ENCODE measurements at places on chromosomes 5 and 9.
A peak's percentile ranks its signal among the peaks of the same experiment; 100 is the strongest.

DNA sequence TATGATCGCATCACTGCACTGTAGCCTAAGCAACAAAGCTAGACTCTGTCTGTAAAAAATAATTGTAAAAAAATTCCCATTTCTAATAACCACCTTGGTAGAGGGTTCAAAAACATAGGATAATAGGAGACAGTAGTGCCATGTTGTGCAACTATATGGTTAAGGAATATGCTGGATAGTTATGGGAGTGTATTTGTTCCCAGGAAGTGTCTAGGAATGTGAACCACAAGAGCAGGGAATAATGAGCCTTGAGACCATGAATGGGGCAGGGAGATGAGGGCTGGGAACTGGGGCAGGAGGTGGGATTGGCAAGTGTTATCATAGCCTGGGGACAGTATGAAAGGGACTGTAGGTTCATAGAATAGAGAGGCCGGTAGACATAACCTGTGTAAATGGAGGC, 50.4 kb downstream of the RUSC2 start:
- DNase-seq = no peak

DNA sequence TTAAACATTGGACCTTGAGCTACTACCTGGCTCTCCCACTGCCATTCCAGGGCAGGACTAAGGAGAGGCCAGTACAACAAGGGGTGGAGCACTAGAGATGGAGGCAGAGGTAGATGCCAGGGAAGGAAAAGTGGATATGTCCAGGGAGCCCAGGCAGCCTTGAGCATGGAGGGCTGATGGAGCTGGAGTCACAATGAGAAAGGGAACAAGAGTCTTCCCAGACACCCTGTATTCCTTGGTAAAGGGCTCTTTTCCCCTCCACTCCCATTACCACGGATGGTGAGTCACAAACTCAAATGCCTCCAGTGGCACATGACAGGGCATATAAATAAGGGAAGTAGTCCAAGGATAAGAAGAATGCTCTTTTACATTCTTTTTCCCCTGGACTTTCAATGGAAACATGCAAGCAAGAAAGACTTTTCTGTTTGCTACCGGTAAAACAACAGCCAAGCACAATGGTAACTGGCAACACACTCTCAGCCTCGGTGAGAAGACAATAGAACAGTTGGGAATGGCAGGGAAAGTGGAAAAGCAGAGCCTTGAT, 16.7 kb downstream of the ERAP1 start:
- no peak for DNase-seq

DNA sequence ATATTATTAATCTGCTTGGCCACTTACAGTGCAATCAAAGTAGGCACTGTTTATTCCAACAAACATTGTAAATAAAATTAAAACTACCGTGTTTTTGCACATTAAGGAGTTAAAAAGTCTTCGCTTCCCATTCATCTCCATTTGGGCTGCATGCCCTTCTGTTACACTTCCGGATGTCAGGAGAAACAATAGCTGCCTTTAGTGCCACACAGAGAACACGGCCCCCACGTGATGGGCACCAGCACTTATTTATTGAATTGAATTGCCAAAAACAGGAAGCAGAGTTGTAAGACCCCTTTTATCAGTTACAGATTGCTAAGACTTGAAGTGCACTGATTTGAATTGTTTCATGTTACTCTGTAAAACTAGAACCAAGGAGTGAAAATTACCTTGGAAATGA, 80.4 kb downstream of the LHFPL2 start:
- DNase-seq = no peak

- no peak for DNase-seq
Observed at GRCh38 chr9:88783711-88784083, 207.6 kb upstream of the S1PR3 start.

DNA sequence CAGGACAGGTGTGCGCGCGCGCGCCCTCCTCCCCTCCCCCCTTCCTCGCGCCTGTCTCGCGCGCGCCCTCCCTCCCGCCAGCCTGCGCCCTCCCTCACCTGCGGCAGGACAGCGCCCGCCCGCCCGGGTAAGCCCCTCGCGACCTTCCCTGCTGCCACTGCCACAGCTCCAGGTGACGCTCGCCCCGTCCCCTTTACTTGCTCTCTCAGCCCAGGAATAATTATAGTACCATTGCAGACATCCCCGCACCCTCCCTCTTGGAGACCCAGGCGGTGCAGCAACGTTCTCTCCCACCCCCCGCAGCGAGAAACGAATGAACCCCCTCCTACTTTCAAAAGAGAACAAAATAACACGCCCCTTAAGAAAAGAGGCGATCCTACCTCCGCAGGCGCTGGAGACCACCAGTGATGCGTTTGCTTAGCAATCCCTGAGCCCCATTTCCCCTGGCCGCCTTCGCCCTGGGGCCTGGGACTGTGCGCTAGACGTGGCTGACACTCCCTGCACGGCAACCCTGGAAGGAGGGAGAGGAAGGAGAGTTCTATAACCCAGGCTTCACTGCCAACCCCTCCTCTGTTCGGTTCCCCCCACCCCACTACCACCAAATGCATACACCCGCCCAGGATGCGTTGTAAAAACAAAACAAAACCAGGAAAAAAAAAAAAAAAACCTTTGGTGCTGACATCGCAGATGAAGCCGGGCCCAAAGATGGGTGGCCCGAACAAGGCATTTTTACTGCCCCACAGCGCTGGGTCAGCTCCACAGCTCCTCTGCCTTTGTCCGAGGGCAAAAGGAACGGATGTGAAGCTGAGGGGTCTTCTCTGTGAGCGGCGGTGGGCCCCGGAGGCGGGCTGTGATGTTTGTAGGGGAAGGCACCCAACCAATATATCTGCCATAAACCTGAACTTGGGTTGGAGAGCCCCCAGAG, 5.6 kb upstream of the PURA start:
- no peak for DNase-seq

- DNase-seq = no peak
Observed at GRCh38 chr5:32207355-32207634, 33.2 kb upstream of the GOLPH3 start.

GRCh38 chr5:92884469-92884868, 696.5 kb downstream of the NR2F1-AS1 start:
- DNase-seq = no peak

GRCh38 chr9:71268871-71269635, 147.6 kb upstream of the TRPM3 start:
- DNase-seq = no peak

GRCh38 chr9:84669288-84670137, at the start of gene NTRK2:
Gene NTRK2 (plus strand): TSS chr9:84669729. CDS start chr9:84670749, 1,020 bp downstream.
- peak; percentile 26 for DNase-seq

DNA sequence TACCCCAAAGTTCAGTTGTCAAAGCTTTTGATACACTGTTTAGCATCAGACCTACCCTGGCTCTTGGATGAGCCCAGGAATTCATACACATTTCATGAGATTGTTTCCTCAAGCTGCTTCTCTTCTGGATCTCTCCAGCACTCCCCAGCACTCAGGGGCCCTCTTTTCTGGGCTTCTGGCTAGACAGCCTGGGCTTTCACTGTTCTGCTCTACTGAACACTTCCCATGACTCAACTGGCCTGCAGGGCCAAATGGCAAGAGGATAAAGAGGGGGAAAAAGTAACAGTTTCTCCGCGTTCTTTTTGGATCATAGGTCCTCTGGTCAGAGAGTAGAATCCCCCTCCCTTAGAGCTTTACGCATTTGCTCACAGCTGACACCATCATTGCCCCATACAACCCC, 20.9 kb upstream of the LURAP1L start:
- DNase-seq = no peak

GRCh38 chr9:79902825-79903600, 331.2 kb downstream of the TLE4 start:
- no peak for DNase-seq

GRCh38 chr5:105993027-105993426, 1677.7 kb downstream of the EFNA5 start:
- no peak for DNase-seq

- DNase-seq = no peak
Observed at GRCh38 chr9:115941561-115942315, 211.9 kb upstream of the PAPPA start.

DNA sequence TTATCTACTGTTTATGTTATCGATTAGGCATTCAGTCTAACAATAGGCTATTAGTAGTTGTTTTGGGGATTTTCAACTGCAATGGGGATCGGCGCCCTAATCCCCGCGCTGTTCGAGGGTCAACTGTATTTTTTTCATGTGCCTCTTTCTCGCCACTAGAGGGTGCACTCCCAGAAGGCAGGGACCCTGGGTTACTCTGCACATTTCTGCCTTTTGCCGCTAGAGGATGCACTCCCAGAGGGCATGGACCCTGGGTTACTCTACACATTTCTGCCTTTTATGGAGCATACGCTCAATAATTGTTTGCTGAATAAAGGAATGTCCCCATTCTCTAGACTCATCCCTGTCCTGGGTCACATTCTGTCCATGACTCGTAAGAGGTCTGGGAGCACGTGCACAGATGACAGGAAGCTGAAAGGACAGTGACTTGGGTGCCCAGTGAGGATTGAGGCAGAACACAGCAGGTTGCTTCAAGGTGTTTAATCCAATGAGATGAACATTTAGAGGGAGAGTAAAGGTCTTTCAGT, 27.9 kb upstream of the RECK start:
- peak; percentile 40 for DNase-seq

DNA sequence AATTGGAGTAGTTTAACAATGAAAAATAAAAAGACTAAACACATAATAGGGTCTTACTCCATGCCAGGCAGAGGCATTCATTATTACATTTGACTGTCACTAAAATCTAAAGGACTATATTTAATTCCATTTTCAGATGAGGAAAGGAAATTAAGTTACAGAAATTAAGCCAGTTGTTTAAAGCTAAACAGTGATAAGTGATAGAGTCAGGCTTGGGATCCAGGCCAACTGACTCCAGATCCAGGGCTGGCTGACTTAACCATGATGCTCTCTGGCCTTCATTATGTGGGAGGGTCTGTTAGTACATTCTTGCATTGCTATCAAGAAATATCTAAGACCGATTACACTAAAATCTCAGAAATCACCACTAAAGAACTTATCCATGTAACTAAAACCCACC, 107.2 kb downstream of the ARHGEF28 start:
- no peak for DNase-seq

GRCh38 chr5:67170767-67171166, 25.8 kb downstream of the CD180 start:
- no peak for DNase-seq

GRCh38 chr9:14883310-14883944, 26.8 kb downstream of the FREM1 start:
- DNase-seq = no peak

- no peak for DNase-seq
Observed at GRCh38 chr9:104820336-104820735, 56.4 kb downstream of the NIPSNAP3B start.

DNA sequence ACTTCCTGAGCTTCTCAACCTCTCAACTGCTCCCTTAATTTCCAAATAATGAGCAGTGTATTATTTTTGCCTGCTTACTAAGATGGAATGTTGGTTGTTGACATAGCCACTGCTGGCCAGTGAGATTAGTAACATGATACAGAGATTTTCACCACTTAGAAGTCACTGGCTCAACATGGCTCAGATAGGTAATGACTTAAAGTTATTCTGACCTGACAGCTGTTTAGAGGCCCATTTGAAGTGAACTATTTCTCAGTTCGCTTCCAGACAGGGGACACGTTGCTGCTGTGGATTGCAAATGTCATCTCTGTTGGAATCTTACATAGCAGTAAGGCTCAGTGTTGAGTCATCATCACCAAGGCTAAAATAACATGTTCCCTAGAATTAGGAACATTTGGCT, 490.2 kb downstream of the TLE4 start:
- no peak for DNase-seq

DNA sequence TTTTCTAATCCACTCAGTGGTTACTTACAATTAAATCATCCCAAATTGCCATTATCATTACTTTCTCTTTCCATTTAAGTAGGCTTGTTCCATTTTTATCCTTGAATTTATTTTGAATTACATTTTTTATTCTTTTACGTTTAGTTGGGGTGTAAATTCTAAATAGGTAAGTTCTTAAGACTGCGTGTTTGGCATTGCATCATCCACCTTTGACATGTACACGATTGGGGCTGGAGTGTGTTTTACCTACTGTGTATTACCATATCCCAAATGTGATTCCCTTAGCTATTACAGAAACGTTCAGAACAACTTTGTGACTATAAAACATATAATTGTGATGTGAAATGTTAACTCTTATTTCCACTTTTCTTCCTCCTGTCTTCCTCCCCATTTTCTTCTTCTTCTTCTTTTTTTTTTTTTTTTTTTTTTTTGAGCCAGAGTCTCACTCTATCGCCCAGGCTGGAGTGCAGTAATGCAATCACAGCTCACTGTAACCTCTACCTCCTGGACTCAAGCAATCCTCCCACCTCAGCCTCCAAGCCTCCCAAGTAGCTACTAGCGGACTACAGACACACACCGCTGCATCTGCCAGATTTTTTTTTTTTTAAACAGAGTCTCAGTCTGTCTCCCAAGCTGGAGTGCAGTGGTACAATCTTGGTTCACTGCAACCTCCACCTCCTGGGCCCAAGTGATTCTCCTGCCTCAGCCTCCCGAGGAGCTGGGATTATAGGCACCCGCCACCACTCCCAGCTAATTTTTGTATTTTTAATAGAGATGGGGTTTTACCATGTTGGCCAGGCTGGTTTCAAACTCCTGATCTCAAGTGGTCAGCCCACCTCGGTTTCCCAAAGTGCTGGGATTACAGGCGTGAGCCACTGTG, 16.7 kb downstream of the MARVELD2 start:
- DNase-seq = no peak

DNA sequence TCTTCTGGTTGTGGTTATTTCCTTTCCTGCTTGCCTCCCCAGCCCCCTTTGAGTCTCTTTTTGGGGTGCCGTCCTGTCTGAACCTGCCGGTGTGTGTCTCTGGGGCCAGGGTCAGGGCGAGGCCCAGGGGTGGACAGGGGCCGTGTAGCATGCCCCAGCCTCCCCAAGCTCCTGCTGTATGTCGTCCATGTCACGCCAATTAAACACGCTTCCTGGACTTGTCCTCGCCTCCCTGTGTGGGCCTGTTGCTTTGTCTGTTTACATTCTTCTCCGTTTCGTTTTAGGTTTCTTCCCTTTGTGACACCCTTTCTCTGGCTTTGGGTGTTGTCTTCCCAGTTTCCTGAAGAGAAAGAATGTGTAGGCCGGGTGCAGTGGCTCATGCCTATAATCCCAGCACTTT, 28.5 kb upstream of the HMCN2 start:
- DNase-seq = no peak

GRCh38 chr5:163692091-163692490, 186.7 kb downstream of the MAT2B start:
- no peak for DNase-seq

- no peak for DNase-seq
Observed at GRCh38 chr5:105218018-105218417, 1655.4 kb upstream of the NUDT12 start.

- no peak for DNase-seq
Observed at GRCh38 chr9:136297016-136297691, 6.7 kb downstream of the CCDC187 start.

- DNase-seq = no peak
Observed at GRCh38 chr9:124009531-124010217, 1.9 kb upstream of the LHX2 start.

DNA sequence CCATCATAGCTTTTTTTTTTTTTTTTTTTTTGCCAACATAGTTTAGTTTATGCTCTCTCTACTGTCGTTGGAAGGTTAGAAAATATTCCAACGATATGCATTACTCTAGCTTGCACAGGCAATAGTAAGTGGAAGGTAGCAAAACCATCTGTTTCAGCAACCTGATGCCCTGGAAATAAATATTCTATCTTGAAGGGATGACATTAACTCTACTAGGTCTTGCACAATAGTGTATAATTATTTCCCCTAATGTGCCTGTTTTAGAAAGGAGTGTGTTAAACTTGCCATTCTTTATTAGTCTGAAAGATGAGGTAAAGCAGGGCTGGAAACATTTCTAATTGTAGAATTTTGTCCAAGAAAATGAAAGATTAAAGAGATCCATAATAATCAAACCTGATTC, 111.0 kb downstream of the PCSK5 start:
- DNase-seq = no peak

- DNase-seq = no peak
Observed at GRCh38 chr5:24135536-24135935, 509.2 kb downstream of the CDH10 start.
